Renal pelvis (tissue), 12 donors: ENCODE measurements at places on chromosomes 16 and 17. TPM values are rescaled to one million over a fixed set of nuclear protein-coding genes. Genes with fewer than 3 reads are reported as not detected.

FLYWCH2 gene
- polyA plus RNA-seq: 33.2 TPM

ERBB2 gene
- polyA plus RNA-seq: 210 TPM

- DNase-seq: no peak
These were observed 1.5 kb downstream of the BCL6B start for GRCh38 chr17:7024402-7024785.

GRCh38 chr17:38768417-38768816 lies 15.9 kb downstream of the PSMB3 start:
- DNase-seq: no peak

DNA sequence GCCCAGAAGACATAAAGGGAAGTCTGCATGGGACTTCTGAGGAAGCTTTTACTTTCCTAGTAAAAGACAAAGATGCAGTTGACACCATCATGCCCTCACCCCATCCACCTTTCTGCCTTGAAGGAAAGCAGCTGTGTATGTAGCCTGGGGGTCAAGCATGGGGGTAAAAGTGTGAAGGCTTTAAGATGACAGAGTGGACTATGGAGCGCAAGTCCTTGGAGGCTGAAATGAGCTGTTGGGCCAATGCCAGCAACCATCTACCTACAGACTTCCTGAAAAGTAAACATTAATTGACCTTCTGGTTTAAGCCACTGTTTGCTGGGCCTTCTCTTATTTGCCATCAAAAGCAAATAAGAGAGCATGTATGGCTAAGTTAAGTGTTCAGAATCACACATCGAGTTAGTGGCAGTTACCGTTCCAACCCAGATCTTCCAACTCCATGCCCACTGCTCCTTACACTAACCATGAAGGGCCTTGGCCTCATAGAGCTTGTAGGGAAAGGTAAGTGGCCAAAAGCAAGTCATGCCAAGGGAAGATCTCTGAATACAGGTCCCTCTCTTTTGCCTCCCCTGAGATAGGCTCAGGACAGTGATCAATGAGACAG lies 30.0 kb downstream of the SLC13A5 start:
- DNase-seq: no peak

DNA sequence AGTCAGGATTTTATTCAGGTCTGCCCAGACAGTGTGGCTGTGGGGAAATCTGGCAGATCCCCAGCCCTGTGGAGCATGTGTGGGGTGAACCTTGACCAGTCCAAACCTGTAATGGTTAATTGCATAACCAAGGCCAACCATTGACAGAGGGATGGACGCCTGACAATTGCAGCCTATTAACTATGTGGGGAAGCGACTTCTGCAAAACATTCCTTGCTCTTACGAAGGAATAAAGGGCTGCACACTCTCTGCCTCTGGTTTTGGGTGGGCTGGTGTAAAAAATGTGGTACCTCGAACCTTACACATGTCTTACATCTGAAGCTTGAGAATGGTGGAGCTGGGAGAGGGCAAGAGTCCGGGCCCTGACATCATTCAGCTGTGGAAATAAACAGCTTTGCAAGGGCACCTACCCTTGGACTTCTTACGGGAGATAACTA lies 35.8 kb downstream of the MAF start:
- no peak for DNase-seq
